ENCODE measurements at places on chromosomes 7 and 10. TPM values are rescaled to one million over a fixed set of nuclear protein-coding genes. Genes with fewer than 3 reads are reported as not detected.
A peak's percentile ranks its signal among the peaks of the same experiment; 100 is the strongest.

- DNase-seq, result no peak
These were observed 70.8 kb upstream of the TEX47 start for GRCh38 chr7:88866265-88866863.

GRCh38 chr10:111705021-111705420, 478.5 kb downstream of the GPAM start:
- peak; percentile 93 for DNase-seq

DNA sequence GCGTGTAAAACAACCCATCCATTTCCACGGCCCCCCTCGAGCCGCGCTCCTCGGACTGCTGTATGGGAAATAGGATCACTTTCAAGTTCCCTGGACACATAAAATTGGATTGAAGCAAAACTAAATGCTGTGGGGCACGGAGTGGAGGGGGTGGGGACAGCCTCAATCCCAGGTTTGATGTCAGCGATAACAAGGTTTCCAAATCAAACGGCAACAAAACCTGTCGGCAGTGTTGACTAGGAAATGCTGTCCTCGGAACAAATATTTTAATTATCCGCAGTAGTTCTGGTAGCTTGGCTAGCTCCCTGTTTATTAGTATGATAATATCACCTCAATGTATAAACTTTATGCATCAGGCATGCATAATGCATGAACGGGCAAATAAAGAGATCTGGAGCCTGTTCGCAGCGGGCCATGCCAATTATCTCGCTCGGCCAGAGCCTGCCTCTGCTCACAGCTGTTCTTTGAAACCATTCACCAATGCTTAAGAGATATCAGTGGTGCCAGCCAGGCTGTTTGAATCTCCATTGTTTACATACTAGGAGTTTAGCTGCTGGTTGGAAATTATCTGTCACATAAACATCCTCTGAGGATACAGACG, 161.1 kb downstream of the PAXIP1 start:
- DNase-seq, result no peak

Gene MMS19
- total RNA-seq, result 81.1 TPM

Gene AKR1D1
- not detected for total RNA-seq

Gene PNLIPRP3
- total RNA-seq, result not detected

GRCh38 chr10:12922117-12922900, 79.2 kb downstream of the CCDC3 start:
- no peak for DNase-seq

- no peak for DNase-seq
These were observed 1.4 kb upstream of the COBL start for GRCh38 chr7:51318001-51318400.

Gene CCL26
- 1.2 TPM for total RNA-seq

Gene AKR1C2
- 376 TPM for total RNA-seq

GRCh38 chr7:157023589-157023905, 13.1 kb upstream of the MNX1 start:
- no peak for DNase-seq

- DNase-seq, result peak; percentile 66
These were observed 19.4 kb downstream of the ZMIZ2 start for GRCh38 chr7:44767912-44768627.

DNA sequence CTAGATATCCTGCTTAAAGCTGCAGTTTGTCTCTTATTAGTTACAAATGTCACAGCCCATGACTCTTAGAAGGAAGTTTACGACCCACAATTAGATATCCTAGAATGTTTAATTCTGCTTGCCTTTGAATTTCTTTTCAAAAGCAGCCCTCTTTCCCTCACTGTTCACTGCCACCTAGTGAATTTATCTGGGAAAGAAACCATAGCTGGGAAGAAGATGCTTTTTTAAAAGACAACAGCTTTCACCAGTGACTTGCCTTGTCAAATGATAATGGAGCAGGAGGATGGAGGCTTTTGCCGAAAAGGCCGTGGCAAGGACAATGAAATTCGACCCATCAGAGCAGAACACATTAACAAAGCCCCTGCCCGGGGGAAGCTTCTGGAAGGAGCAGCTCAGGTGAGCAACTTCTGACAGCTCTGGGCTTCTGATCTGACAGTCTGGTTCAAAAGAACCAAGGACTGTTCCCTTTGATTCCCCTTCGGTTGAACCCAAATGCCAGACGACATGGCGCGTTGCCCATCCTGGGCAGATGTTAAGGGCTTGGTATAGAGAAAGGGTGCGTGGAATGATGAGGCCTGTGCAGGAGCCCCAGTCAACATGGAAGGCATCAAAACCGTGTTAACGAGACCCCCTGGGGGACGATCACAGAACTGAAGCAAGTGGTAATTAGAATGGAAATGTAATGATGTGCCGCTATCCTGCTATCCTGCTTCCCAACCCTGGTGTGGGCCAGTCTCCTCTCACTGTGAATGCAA, 236.8 kb downstream of the FRMD4A start:
- DNase-seq, result peak; percentile 72

DNA sequence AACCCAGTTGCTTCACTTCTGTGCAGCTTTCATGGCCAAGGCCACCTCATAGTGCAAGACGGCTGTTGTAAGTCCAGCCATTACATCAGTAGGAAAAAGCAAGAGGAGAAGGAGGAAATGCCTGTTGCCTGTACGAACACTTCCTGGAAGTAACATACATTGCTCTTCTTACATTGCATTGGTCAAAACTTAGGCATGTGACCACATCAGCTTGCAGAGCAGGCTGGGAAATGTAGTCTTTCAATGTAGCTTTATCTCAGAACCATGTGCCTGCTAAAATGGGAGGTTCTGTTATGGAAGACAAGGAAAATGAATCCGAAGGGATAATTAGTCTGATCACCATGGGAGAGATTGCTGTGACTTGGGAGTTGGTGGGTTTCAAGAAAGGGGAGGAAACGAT, 4.3 kb downstream of the SLC29A3 start:
- DNase-seq, result peak; percentile 19

Gene ADARB2
- not detected for total RNA-seq

GRCh38 chr10:103843854-103844570, 11.4 kb downstream of the SH3PXD2A start:
- peak; percentile 91 for DNase-seq

DNA sequence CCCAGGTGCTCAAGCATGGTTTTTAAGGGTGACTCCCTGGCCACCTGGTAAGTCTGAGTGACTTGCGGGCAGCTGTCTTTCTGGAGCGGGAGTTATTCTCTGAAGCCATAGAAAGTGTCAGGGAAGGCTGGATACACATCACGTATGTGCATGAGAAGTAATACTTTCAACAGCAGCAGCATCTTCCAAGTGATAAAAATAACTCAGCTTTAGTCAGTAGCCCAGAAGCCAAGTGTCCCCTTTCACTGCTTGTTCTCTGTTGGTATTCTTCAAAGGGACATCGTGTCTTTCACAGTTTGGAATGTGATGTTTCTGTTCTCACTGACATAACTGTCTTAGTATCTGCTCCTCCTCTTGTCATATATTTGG, 97.6 kb downstream of the KIAA1217 start:
- peak; percentile 15 for DNase-seq

GRCh38 chr10:102327002-102327401, 68.5 kb upstream of the NFKB2 start:
- no peak for DNase-seq

- peak; percentile 68 for DNase-seq
These were observed 69.8 kb upstream of the SEMA3A start for GRCh38 chr7:84264396-84264795.

Gene ANK3
- 658 TPM for total RNA-seq

Gene NPS
- not detected for total RNA-seq

DNA sequence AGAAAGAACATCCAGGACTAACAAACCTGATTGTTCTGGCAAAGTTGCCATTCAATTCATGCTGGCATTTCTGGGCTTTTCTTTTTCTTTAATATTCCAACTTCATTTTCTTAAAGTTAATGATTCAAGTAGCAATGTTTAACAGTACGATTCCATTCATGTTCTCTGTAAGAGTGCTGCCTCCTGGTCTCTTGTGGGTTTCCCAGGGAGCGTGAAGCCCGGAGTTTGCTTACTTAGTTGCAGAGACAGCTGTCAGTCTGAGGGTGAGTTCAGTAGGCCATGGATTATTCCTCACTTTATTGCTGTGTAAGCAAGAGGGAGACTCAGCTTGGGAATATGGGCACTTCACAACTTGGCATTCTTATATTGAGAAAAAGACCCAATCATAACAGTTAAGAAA, 142.2 kb downstream of the TWIST1 start:
- DNase-seq, result no peak
